A549 treated with ZK216348 at 1 μM for 4 hours (cell line): ENCODE measurements at places on chromosomes 11 and 22. TPM values are rescaled to one million over a fixed set of nuclear protein-coding genes. Genes with fewer than 3 reads are reported as not detected.

OR51B5 gene
- 0.47 TPM in 1 of 5 replicates, not detected in the others for total RNA-seq

OR8B3 gene
- not detected in 5 replicates for total RNA-seq

TPBGL gene
- 0.15 to 0.36 TPM (median 0.28 TPM) in 5 replicates for total RNA-seq

GAS2 gene
- 0.75 to 1.1 TPM (median 1.0 TPM) in 5 replicates for total RNA-seq

HTR3A gene
- total RNA-seq: not detected in 5 replicates

ARVCF gene
- total RNA-seq: 0.91 to 3.0 TPM (median 2.4 TPM) in 5 replicates

FAM180B gene
- total RNA-seq: 0.33 TPM in 1 of 5 replicates, not detected in the others

P2RY2 gene
- 7.2 to 15.2 TPM (median 12.8 TPM) in 5 replicates for total RNA-seq

CD151 gene
- total RNA-seq: 596 to 862 TPM (median 759 TPM) in 5 replicates

IL10RA gene
- total RNA-seq: 0.06 to 0.09 TPM in 2 of 5 replicates, not detected in the others

E2F8 gene
- total RNA-seq: 5.9 to 7.3 TPM (median 6.1 TPM) in 5 replicates

ALDH3B1 gene
- 91.9 to 140 TPM (median 128 TPM) in 5 replicates for total RNA-seq

SMC1B gene
- not detected in 5 replicates for total RNA-seq

SCARF2 gene
- total RNA-seq: 0.59 to 1.2 TPM (median 0.92 TPM) in 5 replicates

LYVE1 gene
- total RNA-seq: 0.22 to 0.42 TPM (median 0.26 TPM) in 5 replicates

MFRP gene
- not detected in 5 replicates for total RNA-seq

NCF4 gene
- not detected in 5 replicates for total RNA-seq

SLC25A17 gene
- total RNA-seq: 19.2 to 25.1 TPM (median 20.8 TPM) in 5 replicates

ADAMTS15 gene
- total RNA-seq: 4.8 to 10.2 TPM (median 8.7 TPM) in 5 replicates

TMEM179B gene
- total RNA-seq: 53.3 to 97.0 TPM (median 86.6 TPM) in 5 replicates

BIK gene
- total RNA-seq: 0.81 to 2.1 TPM (median 1.2 TPM) in 5 replicates

PRR33 gene
- not detected in 5 replicates for total RNA-seq

MUC2 gene
- total RNA-seq: 0.26 to 0.59 TPM (median 0.36 TPM) in 5 replicates

MSANTD2 gene
- 5.2 to 5.7 TPM (median 5.3 TPM) in 5 replicates for total RNA-seq

SLC22A8 gene
- total RNA-seq: not detected in 5 replicates

NXPE4 gene
- total RNA-seq: not detected in 5 replicates

ANGPTL5 gene
- total RNA-seq: 0.13 TPM in 1 of 5 replicates, not detected in the others

C11orf16 gene
- not detected in 5 replicates for total RNA-seq

CLDN5 gene
- total RNA-seq: not detected in 5 replicates

RAB38 gene
- total RNA-seq: 0.73 to 1.7 TPM (median 1.0 TPM) in 5 replicates

FOLR1 gene
- not detected in 5 replicates for total RNA-seq

RTN4R gene
- 5.4 to 14.5 TPM (median 13.8 TPM) in 5 replicates for total RNA-seq

MYRF gene
- total RNA-seq: 11.2 to 24.6 TPM (median 20.8 TPM) in 5 replicates

TUBA8 gene
- 0.31 to 0.87 TPM (median 0.50 TPM) in 5 replicates for total RNA-seq

SPTBN2 gene
- 9.3 to 14.5 TPM (median 10.5 TPM) in 5 replicates for total RNA-seq

DGCR6L gene
- 22.6 to 46.3 TPM (median 41.0 TPM) in 5 replicates for total RNA-seq

CASP1 gene
- 0.31 to 0.37 TPM in 2 of 5 replicates, not detected in the others for total RNA-seq

OR4C6 gene
- total RNA-seq: not detected in 5 replicates

MMP8 gene
- not detected in 5 replicates for total RNA-seq
